Lung (tissue), 17 donors: ENCODE measurements at places on chromosomes 11 and 22. TPM values are rescaled to one million over a fixed set of nuclear protein-coding genes. Genes with fewer than 3 reads are reported as not detected.

Gene TEX54
- not detected for polyA plus RNA-seq

Gene POU2AF2
- 0.26 TPM for polyA plus RNA-seq

DNA sequence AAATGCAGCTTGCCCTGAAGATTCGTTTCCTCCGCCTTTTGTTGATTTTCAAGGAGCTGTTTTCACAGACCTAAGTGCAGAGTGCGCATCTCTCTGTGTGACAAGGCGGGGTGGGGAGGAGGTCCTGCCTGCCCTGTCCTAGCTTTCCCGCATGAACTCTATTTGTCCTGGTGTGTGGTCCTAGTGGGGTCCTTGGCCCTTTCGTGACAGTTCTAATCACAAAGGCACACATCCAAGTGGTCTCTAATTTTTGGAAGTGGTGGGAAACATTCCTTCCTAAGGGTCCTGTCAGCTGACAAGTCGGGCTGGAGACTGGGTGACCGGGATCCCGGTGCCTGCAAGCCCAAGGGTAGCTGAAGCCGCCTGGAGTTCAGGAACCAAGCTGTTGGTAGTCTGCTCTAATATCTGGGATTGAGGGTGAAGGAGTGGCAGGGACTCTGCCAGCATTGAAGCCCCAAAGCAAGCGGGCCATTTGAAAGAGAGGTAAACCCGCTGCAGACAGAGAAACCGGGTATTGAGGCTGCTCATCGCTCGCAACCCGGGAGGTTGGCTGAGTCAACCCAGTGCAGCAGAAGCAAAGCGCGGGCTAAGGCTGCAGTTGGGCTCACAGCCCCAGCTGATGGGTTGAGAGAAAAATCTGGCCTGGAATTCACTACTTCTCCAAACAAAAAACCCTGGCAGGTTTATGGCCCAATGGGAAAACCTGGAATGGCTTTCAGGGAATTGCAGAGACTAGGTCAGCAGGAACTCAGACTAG, 28.1 kb upstream of the FBXO3 start:
- peak; percentile 82 for DNase-seq

DNA sequence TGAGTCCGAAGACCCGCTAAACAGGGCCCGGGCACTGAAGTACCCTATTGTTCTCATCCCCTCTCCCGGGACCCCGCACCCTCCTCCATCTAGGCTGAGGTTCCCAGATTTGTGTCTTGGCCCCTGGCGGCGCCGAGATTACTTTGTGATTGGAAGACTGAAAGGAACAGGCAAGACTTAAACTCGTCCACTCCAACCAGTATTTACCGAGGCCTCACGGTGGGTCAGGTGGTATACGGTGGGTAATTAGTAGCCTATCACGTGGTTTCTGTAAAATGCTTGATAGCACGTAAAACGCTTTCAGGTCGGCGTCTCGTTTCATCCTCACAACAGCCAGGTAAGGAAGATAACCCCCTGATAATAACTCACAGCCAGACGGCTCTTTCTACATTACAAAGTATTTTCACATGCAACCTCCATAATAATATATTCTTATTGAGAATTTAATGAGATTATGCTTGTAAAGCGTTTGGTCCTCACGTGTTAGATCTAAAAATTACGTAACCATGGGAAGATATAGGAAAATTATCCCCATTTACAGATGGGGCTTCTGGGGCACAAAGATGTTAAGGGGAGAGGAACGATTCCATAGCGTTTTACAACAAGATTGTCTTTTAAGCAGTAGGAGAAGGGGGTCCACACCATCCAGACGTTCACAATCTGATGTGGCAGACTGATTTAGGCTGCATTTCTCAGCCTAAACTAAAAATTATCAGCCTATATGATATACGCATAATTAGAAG, 642 bp upstream of the PIK3C2A start:
- DNase-seq, result peak; percentile 90

- no peak for DNase-seq
These were observed 155.7 kb downstream of the TBC1D22A start for GRCh38 chr22:46918197-46918596.

DNA sequence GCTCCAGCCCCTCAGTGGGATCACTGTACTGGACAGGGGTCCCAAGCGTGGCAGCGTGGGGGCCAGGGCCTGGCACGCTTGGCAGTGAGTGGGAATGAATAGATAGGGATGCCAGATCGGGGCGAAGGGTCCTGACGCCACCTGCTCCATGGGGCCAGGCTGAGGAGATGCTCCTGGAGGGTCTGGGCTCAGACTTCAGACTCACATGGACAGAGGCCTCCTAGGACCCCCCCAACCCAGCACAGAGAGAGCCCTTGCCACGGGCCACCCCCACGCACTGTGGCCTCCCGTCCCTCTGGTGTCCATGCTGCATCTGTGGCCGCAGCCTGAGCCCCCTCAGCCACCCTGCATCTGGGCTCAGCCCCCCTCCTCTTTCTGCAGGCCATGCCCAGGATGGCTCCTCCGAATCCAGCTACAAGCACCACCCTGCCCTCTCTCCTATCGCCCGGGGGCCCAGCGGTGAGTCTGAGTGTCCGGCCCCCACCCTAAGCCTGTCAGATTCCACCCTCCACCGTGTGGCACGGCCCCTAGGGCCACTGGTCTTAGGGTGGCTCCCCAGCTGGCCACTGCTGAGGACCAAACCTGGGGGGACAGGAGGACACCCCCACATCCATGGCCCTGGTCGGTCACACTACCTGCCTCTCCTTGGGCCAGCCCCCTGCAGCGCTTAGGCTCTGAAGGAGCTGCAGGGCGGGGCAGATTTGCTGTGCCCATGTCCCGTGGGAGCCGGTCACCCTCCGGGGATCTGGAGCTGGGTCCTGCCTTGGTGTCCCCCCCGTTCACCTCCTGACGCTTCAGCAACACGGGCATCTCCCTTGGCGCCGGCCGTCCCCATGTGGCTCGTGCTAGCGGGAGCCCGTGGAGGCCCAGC, 2.7 kb downstream of the MUC5AC start:
- no peak for DNase-seq

GRCh38 chr11:63564056-63564774, 1.0 kb upstream of the PLAAT2 start:
- no peak for DNase-seq

DNA sequence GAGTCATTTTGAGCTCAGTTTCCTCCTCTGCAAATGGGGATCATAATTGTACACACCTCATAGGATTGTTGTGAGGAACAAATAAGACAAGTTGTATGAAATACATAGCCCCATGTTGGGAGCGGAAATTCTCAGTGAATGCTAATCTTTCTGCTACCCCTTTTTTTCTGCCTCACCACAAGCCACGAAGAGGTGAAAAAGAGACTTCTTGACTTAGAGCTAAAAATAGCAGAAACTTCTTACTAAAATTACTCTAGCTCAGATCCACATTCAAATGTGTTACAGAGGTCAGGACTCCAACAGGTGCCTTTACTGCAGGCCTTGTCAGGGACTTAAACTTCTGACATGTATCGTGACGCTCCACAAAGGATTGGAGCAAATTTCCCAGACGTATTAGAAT, 128.5 kb downstream of the MIAT start:
- no peak for DNase-seq
